ENCODE measurements at places on chromosomes 11 and 22.

- no peak for DNase-seq
These were observed 178.7 kb upstream of the POU2AF2 start for GRCh38 chr11:111066846-111067245.

DNA sequence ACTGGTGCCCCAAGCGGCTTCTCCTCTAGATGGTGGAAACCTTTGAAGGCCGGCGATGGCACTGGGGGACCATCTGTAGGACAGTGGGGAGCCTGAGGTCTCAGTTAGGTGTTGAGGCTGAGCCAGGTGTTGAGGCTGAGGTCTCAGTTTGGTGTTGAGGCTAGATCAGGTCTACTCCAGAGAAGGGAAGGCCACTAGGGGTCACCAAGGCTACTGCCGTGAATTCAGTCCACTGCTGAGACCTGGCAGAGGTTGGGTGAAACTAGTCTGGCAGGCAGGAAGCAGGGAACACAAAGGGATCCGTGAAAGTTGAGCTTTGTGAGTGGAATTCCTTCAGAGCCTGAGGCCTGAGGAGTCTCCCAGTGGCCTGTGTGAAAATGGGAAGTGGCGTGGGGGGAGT is 123.8 kb upstream of the FGF3 start:
- DNase-seq: no peak

- no peak for DNase-seq
These were observed 449.6 kb downstream of the MIAT start for GRCh38 chr22:27106985-27107384.

DNA sequence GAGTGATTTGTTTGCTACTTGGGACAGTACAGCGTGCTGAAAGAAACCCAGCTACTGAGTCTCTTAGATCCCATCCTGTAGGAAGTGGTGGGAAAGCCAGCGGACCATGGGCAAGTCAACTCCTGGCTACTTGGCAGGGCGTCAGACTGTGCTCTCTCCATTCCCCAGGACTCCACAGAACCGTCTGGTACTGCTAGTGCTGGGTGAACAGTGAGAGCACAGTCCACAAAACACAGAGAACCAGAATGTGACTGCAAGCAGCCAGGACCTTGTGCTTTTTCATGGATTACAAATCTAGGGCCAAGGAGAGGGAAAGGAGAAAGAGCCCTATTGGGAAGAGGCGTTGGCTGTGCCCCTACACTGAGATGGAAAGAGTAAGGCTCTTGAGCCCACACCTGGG is 10.2 kb downstream of the BID start:
- no peak for DNase-seq

- DNase-seq: no peak
These were observed 229.3 kb downstream of the CASP12 start for GRCh38 chr11:104668797-104669463.

DNA sequence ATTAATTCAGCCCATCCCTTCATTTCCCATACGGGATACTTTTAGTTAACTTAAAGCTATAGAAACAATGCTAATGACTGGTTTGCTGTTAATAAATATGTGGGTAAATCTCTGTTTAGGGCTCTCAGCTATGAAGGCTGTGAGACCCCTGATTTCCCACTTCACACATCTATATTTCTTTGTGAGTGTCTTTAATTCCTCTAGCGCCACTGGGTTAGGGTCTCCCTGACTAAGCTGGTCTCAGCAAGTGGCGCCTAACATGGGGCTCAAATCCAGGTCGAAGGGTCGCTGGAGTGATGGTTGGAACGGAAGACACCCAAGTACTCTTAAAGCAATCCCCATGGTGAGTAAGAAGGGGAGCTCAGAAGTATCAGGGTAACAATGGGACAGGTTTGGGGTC is 14.4 kb upstream of the OOSP1 start:
- DNase-seq: no peak

DNA sequence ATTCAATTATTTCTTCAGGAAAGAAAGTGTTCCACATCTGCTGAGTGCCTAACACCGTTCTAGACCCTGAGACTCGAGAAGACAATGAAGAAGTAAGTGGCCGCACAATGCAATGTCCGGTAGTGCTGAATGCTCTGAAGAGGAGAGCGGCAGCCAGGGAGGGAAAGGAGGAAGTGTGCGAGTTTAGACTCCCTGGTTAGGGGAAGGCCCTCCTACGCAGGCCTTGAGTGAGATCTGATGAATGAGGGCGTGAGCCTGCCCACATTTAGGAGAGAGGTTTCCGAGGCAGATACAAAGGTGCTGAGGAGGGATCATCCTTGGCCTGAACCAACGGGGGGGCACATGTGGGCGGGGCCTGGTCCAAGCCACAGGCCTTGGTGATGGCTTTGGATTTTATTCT is 558.6 kb downstream of the NTM start:
- DNase-seq: no peak

DNA sequence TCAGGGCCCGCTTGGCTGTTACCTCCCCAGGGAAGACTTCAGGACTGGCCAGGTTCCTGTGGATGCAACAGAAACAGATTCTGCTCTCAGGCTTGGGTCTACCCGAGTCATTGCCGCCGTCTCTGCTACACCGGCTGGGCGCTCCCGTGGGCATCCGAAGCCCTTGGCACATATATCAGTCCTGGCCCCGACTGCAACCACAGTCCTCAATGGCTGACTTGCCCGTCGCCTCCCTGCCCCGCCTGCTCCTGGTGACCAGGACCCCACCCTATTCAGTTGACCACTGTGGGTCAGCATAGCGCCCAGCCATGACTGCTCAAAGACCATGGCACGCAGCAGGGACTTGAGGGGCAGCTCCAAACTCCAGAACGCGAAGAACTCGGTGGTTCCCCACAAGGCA is 64.7 kb upstream of the SLC22A12 start:
- no peak for DNase-seq

GRCh38 chr11:21426931-21427330 is 757.5 kb downstream of the NELL1 start:
- DNase-seq: no peak

GRCh38 chr11:10629411-10630002 is 61.0 kb upstream of the LYVE1 start:
- no peak for DNase-seq

DNA sequence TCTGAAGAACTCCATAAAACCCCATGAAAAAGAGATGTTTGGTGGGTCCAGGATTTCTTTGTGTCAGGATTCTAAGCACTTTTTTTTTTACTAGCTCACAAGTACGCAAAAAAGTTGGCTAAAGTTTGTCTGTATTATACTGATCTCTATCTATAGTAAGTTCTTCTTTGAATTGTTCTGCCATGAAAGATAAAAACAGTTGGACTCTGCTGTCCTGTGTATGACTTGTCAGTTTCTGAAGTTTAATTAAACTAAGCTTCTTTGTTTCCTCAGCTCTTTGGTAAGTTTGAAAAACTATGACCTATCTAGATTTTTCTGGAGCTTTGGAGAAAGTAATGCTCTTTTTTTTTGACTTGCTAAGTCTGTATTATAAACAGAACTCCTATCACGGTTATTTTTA is 812.2 kb upstream of the LUZP2 start:
- DNase-seq: no peak
